ENCODE measurements at places on chromosomes 7 and 10. TPM values are rescaled to one million over a fixed set of nuclear protein-coding genes. Genes with fewer than 3 reads are reported as not detected.

Gene CYP2C9
- total RNA-seq: 0.55 TPM

DNA sequence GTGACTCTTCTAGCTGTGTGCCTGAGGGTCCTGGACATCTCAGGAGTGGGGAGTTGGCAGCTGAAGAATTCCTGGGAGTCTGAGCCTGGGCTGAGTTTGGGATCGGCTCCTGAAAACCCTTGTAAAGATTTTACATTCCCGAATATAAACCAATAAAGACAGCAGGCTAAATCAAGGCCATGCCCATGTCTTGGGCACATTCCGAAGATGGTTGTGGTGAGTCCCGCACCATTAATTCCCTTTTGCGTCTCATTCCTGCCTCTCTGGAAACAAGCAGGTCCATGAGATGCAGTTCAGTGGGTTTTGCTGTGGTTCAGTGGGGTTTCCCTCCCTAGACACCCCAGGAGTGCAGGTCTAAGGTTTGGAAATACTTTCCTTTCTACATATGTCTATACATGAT, 90.9 kb downstream of the COL26A1 start:
- DNase-seq: no peak

GRCh38 chr7:19900118-19900517, 126.7 kb upstream of the TMEM196 start:
- no peak for DNase-seq

GRCh38 chr7:158266426-158266816, 321.2 kb downstream of the PTPRN2 start:
- no peak for DNase-seq

GRCh38 chr7:128162666-128163065, 78.4 kb upstream of the LEP start:
- DNase-seq: no peak

DNA sequence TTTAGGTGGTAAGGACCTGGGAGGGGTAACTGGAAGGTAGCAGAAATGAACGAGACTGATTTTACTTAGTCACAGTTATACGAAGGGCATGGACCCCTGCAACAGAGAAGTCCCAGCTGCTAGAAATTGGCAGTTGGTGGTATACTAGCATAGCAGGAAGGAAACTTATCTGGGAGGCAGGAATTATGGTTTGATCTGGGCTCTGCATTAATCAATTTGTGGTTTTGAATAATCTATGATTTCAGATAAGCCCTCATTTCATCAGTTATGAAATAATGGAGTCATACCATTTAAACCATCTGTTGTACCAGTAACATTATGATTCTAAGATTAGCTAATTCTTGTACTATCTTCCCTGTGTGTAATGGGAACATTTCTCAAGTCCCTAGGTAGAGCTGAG, 54.0 kb upstream of the TMEM229A start:
- DNase-seq: no peak

- DNase-seq: no peak
These were observed 11.5 kb upstream of the GRIFIN start for GRCh38 chr7:2487586-2488271.

Measured in T-cell (primary cell).